Cortex of kidney (tissue), 1 donor: ENCODE measurements at places on chromosomes 6 and 20.

GRCh38 chr6:142927904-142928303 is 17.1 kb downstream of the HIVEP2 start:
- no peak for DNase-seq

DNA sequence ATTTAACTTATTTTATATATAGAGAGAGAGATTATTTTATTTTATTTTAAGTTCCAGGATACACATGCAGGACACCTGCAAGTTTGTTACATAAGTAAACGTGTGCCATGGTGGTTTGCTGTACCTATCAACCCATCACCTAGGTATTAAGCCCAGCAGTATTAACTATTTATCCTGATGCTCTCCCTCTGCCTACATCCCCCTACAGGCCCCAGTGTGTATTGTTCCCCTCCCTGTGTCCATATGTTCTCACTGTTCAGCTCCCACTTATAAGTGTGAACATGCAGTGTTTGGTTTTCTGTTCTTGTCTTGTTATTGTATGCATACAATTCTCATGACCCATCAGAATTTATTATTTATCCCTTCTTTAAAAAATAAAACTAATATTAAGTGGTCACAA is 34.6 kb downstream of the FKBP1C start:
- no peak for DNase-seq

- DNase-seq = no peak
Observed at GRCh38 chr6:99254616-99255550, 94.6 kb downstream of the FAXC start.

GRCh38 chr6:53306819-53307347 is 41.9 kb downstream of the ELOVL5 start:
- no peak for DNase-seq

GRCh38 chr6:46186583-46186982 is 15.8 kb upstream of the ENPP5 start:
- DNase-seq = no peak
